A673 (cell line): ENCODE measurements at places on chromosomes 5 and 9. TPM values are rescaled to one million over a fixed set of nuclear protein-coding genes. Genes with fewer than 3 reads are reported as not detected.

Gene WNT8A
- not detected in 2 replicates for total RNA-seq

Gene GALT
- 27.6 and 37.6 TPM in 2 replicates for total RNA-seq

GRCh38 chr5:172999974-173000373 lies 16.4 kb downstream of the ATP6V0E1 start:
- no peak for DNase-seq

DNA sequence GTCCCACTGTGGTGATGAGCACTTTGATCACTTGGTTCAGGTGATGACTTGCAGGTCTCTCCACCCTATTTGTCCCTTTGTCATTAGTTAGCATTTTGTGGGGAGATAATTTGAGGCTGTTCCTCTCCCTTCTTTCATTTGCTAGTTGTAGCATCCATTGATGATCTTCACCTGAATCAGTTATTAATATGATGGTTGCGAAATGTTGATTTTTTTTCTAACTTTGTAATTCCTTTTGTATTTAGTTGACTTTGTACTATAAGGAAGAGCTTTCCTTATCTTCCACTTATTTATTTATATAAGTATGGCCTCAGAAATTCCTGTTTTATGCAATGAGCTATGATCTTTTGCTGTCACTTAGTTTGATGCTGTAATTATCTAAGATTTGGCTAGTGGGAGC lies 12.6 kb downstream of the TRIO start:
- no peak for DNase-seq

GRCh38 chr5:68771732-68772131 lies 322.1 kb upstream of the SLC30A5 start:
- DNase-seq: no peak

GRCh38 chr9:124810663-124811355 lies 33.9 kb downstream of the OLFML2A start:
- no peak for DNase-seq

- no peak for DNase-seq
These were observed 109.5 kb upstream of the RAD23B start for GRCh38 chr9:107173422-107174180.

DNA sequence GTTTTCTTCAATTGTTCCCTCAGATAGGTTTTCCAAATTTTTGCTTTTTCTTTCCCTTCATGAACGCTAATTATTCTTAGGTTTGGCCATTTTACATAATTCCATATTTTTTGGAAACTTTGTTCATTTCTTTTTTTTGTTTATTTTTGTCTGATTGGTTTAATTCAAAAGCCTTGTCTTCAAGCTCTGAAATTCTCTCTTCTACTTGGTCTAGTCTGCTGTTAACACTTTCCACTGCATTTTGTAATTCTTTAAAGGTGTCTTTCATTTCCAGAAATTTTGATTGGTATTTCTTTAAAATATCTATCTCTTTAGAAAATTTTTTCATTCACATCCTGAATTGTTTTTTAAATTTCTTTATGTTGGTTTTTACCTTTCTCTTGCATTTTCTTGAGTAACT lies 63.9 kb upstream of the VLDLR start:
- no peak for DNase-seq
